ENCODE measurements at places on chromosomes 2 and 18.

GRCh38 chr2:225288986-225289385 lies 110.5 kb upstream of the NYAP2 start:
- no peak for DNase-seq

DNA sequence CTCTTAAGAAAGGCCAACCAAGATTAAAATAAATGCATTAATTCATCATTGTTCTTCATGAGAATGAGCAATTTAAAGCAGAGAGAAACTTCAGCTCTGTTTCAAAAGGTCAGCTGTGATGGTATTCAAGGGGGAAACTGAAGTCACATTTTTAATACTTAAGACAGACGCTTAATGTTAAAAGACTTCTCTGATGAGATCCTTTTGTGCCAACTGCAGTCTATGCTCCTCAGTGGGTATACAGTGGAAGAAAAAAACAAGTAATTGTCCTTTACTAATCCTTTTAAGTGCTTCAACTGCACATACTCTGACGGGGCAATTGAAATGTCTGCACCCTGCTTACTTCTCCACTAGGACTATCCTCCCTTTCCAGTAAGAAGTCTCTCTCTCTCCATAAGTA lies 309.7 kb downstream of the GULP1 start:
- no peak for DNase-seq

DNA sequence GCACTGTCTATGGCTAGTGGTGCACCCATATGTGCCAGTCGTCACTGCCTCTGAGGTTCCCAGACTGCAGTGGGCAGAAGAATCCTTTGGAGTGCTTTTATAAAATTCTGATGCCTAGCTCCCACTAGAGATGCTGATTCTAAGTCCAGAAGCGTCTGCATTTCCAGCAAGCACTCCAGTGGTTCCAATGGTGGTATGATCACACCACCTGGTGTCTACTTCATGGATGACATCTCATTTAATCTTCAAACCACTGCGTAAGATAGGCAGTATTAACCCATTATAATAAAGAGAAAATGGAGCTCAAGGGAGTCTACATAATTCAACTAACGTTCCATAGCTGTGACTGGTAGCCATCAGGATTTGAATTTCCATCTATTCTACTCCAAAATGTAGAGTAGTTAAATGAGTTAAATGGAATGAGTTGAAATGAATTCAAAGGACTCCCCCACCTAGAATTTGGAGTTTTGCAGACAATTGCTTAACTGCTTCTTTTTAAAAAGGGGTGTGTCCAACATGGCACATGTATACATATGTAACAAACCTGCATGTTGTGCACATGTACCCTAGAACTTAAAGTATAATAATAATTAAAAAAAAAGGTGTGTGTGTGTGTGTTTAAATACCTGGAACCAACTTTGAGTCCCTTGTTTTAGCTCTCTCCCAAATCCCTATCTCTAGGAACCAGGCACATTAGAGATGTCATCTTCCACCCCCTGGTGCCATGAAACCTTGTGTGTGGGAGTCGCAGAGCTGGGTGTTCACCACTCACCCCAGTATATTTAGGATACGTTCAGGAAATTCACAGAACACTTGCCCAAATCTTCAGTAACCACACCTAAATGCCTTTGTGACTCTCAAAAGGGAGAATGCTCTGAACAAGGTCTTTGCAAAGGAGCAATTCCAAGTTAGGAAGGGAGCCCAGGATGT lies 14.1 kb downstream of the LAMA3 start:
- no peak for DNase-seq

DNA sequence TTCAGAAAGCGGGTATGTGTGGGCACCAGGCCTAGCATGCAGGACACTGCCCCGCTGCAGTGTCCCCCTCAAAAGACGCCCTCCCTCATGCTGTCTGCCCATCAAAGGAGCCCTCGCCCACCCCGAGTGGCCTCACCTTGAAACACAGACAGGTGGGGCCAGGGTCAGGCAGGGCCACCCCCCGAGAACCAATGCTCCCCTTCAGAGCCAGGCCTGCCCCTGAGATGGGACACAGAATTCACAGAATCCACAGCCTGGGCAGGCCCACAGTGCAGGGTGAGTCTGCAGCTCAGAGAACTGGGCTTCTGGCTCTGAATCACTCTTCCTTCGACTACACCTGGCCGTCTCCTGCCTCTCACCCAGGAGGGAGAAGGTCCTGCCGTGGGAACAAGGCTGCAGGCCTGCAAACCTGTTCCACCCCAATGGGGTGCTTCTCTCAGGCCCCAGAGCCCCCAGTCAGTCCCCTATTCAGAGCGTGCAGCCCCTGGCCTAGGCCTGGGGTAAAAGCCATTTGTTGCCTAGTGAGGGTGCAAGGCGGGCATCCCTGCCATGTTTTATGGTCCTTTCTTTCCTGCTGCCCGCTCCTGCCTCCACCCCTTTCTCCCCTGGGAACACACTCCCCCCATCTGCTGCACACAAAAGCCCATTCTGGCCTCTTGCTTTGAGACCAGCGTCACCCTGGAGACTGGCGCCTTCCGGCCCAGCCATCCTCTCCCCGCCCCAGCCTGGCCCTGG lies 11.3 kb upstream of the ARHGEF4 start:
- no peak for DNase-seq

GRCh38 chr2:119249855-119250717 lies 26.5 kb downstream of the STEAP3 start:
- no peak for DNase-seq

DNA sequence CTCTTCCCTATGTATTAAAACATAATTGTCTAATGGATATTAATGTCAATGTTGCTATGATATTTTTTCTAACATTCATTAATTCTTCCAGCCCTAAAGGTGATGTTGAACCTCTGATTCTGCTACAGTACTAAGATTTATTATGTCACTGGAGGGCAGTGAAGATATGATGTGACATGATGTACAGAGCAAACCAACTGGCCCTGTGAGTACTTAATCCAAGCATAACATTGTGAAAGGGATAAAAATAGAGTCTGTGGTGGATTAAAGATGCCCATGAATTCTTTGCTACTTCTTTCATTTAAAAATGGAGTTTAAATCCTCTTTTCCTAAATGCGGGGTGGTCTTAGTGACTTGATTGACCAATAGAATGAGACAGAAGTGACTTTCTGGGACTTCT lies 51.8 kb downstream of the IL1R2 start:
- no peak for DNase-seq

DNA sequence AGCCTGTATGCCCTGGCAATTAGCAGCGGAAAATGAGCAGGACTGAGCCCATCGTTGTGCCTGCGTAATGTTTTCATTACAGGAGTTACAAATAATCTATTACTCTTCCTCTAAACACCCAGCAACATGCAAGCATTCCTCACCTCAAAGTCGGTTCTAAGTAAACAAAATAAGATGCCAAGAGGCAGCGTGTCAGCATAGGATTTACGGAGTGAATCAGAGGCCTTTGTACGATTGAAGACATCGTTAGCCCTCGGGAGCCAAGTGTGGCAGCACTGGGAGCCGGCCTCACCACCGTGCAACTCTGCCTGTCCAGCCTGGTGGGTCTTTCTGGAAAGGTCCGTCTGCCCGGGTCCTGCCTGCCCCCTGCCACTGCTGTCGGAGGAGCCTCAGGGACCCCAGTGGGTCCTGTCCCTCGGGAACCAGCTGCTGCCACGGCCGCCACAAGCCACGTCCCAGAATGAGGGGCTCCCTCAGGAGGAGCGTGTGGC lies 80.1 kb upstream of the CTDP1 start:
- no peak for DNase-seq

DNA sequence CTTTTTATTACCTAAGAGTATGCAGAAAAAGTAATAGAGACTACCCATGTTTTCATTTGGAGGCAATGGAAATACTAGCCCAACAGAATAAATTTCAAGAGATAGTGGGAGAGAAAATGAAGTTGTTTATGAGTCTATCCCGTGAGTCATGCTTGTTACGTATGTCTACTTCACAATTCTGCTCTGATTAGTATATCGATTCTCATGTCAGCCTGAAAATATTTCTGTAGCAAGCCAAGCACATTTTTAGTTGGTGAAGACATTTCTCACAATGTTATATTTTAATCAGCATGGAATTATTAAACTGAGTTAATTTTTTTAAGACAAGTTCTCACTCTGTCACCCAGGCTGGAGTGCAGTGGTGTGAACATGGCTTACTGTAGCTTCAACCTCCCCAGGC lies 346.1 kb downstream of the RPRM start:
- no peak for DNase-seq

- DNase-seq: no peak
Measured at GRCh38 chr2:6072768-6073167, 380.6 kb downstream of the SOX11 start.

DNA sequence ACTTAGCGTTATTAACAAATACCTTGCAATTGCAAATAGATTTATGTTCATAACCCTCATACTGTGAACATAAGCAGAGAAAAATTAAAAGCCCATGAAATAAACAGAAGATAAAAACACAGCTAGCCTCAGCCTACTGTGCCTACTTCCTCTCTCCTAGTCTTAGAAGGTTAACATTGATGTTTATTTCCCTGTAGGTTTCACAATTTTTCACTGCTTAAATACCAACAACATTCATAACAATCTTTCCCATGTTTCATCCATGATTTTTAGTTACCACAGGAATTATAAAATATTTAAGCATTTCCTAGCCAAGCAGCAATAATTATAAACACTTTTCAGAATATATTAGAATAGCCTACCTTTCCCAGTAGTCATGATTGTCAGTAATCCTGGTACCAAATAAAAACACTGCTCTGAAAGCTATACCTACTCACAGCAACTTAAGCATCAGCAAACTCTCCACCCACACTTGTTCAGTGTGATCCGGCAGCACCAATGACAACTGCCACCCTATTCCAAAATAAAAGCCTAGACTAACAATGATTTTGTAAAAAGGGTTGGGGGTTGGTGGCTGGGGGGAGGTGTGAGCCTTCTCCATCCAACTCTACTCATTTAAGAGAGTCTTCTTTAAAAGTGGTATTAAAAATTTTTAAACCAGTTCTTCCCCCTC lies 40.6 kb upstream of the RNU4ATAC start:
- DNase-seq: no peak

GRCh38 chr2:64862623-64863022 lies 126.6 kb upstream of the SLC1A4 start:
- DNase-seq: no peak
